Peyer's patch (tissue), 4 donors: ENCODE measurements at places on chromosomes 2 and 18. TPM values are rescaled to one million over a fixed set of nuclear protein-coding genes. Genes with fewer than 3 reads are reported as not detected.

The EMX1 gene
- not detected for total RNA-seq

The CYP26B1 gene
- 6.4 TPM for total RNA-seq

The TDRD15 gene
- not detected for total RNA-seq

The RPRM gene
- total RNA-seq: not detected

The SERPINB13 gene
- not detected for total RNA-seq

The EN1 gene
- total RNA-seq: not detected

GRCh38 chr18:49167084-49167483 lies 216.3 kb upstream of the SMAD7 start:
- no peak for DNase-seq

DNA sequence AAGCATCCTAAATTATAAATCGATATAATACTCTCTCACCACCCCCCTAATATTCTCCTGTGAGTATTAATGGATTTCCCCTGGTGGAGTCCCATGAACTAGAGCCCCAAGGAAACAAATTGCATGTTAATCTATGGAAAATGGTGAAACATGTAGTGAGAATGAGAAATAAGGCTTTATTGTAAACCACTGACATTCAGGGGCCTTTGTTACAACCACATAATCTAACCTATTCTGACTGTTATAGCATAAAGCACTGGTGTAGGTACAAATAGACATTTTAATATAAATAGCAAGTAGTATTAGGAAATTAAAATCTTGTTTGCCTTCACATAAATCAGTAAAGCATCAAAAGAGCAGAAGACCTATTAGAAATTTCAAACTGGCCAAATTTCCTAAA lies 65.3 kb upstream of the TLK1 start:
- no peak for DNase-seq

DNA sequence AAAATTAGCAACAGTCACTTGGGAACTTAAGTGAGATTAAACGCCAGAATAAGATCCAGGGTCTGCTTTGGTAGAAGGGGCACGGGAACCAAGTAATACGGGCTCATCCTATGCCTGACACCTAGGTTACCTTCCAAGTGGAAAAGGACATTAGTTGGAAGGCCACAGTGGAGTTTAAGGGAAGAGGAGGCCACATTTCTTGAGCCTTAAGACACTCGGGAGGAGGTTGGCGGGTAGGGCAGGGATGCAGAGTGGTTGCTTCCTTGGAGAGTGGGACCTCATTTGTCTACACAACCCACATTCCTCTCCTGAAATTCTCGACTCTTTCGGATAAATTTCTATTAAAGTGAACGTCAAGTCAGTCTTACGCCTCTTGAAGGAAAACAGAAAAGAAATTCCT lies 510 bp upstream of the DNAH6 start:
- DNase-seq: no peak

DNA sequence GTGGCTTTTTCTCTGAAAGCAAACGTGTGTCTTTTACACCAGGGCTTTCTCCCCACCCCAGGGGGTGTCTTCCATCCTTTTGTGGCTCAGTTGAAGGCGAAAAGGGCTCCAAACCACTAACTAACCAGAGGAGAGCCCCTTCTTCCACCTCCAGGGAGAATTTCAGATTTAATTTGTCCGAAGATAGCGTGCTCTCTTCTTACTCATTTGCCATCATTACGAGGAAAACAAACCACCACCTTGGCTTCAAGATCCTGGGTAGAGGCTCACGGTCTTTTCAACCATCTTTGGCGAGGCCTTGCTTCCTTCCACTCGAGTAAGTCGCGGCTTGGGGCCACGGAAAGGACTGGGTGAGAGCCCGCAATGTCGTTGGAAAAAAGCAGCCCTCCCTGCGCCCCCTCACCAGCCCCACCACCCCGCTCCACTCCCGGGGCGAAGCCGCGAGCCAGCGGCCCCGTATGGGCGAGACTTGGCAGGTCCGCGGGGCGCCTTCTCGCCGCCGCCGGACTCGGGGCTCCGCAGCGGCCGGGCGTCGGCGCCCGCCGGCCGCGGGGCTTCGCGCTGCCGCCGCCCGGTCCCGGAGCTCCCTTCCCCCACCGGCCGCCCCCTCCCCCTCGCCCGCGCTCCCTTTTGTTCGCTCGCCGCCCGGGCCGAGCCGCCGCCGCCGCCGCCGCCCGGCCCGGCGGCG lies 1.7 kb upstream of the ZNF532 start:
- peak; percentile 41 for DNase-seq

DNA sequence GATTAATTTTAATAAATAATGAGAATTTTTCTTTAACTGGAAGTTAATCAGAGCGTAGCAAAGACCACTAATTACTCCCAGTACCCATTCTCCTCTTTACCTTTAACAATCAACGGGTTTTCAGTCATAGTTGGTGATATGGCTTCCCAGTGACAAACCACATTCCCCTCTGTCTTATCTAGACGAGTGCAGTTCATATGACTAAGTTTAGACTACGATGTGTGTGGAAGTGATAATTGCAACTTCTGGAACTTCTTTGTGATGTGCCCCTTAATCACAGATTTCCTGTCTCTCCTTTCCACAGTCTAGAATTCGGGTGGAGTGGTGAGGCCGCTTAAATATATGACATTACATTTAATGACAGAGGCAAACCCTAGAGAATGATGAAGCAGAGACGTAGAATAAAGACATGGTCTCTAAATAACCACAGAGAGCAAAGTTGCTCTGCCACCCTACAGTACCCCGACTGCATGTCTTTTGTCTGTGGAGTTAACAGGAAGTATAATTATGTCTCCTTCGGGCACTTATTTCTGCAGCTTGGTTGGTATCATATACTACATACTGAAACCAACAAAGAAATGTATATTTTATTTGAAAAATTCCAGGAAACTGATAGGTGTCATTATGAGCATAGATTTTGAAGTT lies 693.3 kb upstream of the CDH7 start:
- DNase-seq: no peak

GRCh38 chr2:145060876-145061275 lies 541.0 kb upstream of the ZEB2 start:
- DNase-seq: no peak

- DNase-seq: no peak
These were observed 349.4 kb upstream of the POU3F3 start for GRCh38 chr2:104504331-104505073.
